ENCODE measurements at places on chromosomes 12 and 14.

GRCh38 chr12:31752450-31752849 is 23.6 kb upstream of the AMN1 start:
- no peak for DNase-seq

DNA sequence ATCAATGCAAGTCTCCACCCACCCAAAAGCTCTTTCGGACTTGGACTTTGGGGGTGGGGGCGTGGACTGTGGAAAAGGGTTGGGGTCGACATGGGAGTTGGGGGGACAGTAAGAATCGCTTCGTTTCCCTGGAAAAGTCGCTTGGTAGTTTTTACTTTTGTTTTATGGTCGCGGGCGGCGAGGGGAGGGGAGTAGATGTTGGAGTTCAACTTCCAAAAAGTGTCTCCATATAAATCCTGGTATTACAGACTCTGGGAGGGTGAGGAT is 568 bp upstream of the BCL11B start:
- no peak for DNase-seq

- DNase-seq, result peak; percentile 38
Measured at GRCh38 chr12:89525305-89525823, 483 bp downstream of the POC1B start.

GRCh38 chr14:100726550-100727085 is at the start of gene DLK1:
DLK1 (plus strand) TSS chr14:100726892; CDS start chr14:100727069, 177 bp downstream.
- DNase-seq, result no peak

GRCh38 chr14:66066981-66067776 is 419.0 kb upstream of the CCDC196 start:
- no peak for DNase-seq

- DNase-seq, result no peak
Measured at GRCh38 chr14:93986955-93987354, 10.1 kb upstream of the CCDC197 start.

- no peak for DNase-seq
Measured at GRCh38 chr12:125652681-125653080, 587.4 kb downstream of the AACS start.

GRCh38 chr14:106631879-106632278 is 1105.5 kb downstream of the TMEM121 start:
- no peak for DNase-seq

GRCh38 chr14:55086938-55087337 is 35.5 kb downstream of the MAPK1IP1L start:
- DNase-seq, result no peak

DNA sequence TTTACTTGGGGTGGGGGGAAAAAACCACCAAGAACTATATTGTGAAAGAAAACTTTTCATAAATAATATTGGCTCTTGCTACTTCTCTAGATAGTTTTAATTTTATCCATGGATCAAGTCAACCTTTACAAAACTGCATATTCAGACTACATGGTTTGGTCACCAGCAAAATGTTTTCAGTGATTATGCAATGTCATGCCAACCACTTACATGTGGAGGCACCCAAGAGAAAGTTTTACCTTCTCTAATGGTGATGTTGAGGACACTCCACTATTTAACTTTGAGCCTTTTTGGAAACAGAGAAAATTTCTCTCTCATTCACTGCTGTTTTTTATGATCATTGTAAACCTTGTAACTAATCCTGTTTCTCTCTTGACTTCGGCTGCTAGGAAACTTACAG is 21.6 kb downstream of the PLCZ1 start:
- DNase-seq, result no peak

- no peak for DNase-seq
Measured at GRCh38 chr12:32754111-32754510, 1.6 kb downstream of the YARS2 start.

- no peak for DNase-seq
Measured at GRCh38 chr12:114480337-114481199, 74.6 kb upstream of the TBX5 start.

GRCh38 chr12:121165316-121165715 is 32.6 kb downstream of the P2RX7 start:
- no peak for DNase-seq

DNA sequence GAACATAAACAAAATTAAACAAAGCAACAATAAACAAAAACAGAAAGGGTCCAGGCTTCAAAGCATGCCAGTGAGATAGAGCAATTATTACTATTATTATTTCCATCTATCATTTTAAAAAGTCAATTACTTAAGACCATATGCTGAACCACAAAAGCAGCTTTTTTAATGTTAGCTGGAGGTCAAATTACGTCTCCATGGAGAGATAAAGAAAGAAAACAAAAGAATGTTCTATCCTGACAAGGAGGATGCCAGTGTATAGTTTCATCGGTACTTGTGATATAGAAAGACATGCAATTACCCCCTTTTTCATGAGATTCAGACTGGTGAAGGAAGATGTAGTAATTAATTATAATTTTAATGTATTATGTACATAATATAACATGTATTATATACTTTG is 81.6 kb upstream of the DCN start:
- DNase-seq, result no peak

GRCh38 chr14:71539650-71540285 is 392.5 kb upstream of the RGS6 start:
- DNase-seq, result no peak

DNA sequence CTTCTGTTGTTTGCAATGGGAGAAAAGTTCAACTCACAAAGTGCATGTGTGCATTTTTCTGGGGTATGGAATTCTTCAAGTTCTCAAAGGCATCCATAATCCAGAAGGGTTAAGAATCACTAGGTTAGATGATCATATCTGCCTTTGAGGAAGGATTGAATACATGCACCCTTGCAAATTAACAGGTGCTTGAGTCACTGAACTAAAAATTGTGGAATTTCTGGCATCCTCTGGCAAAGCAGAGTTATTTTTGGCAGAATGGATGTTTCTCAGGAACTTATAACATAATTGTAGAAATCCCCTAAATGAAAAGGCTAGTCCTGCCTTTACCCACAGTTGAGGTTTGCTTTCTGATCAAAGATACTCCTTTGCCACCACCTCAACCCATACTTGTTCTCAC is 136.5 kb upstream of the DYRK2 start:
- no peak for DNase-seq

DNA sequence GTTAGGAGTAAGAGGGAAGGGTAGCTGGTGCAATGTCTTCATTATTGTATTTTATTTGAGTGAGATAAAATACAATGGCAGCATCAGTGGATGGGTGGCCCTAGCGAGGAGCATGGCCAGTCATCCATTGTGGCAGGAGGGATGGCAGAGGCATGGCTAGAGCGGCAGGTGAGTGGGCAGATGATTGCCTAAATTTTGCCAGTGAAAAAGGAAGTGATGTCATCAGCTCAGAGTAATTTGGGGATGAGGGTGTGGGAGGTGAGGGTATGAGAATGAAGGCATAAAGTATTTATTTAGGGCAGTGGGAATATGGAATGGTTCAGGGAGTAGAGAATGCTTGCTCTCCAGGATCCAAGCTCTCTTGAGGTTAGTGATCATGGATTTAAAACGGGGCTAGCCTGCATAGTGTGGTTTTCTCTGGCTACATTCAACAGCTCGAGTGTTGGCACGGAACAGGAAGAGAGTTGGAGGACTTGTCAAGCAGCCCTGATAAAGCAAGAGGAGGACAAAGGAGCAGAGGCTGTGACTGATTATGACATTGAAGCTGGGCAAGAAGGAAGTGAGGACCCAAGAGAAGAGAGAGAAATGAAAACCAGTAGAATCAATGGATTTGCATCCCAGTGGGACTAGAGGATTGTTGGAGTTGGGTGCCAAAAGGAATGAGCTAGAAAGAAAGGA is 18.7 kb upstream of the SERPINA6 start:
- DNase-seq, result no peak

DNA sequence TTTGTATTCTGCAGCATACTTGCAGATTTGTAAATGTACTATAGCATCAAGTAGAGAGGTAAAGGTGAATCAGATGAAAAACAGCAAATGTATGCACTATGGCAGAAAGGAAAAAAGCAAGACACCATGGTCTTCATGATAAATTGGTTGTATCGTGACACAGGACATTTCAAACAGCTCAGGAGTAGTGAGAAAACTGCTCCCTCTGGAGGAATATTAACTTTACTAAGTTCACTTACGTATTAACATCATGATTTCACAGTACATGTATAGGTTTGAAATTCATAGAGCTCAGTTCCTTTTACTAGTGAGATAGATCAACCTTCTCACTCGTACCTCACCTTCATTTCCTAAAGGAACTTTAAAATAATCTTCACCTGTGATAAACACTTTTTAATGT is 6.5 kb downstream of the MBIP start:
- no peak for DNase-seq

- DNase-seq, result peak; percentile 66
Measured at GRCh38 chr14:95523051-95523814, 6.8 kb upstream of the SYNE3 start.

DNA sequence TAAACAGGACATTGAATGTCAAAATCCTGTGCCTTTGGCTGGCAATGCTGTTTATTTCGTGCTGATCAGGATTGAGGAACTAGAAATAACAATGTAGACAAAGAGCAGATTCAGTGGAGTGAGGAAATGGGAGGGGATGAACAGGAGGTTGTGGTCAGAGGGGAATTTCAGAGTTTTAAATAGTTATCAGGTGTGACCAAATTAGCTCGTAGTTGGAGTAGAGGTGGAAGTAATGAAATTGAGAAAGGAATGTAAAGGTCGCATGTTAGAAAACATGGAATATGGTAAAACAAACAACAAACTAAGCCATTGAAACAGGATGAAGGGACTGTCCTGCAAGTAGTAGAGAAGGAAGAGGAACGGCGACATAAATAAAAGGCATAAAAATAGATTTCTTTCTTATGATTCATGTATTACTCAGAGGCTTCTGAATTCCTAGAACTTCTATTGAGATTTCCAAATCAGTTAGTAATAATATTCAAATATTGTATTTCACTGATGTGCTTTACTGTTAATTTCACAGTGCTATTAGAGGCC is 9.5 kb upstream of the SAV1 start:
- no peak for DNase-seq

DNA sequence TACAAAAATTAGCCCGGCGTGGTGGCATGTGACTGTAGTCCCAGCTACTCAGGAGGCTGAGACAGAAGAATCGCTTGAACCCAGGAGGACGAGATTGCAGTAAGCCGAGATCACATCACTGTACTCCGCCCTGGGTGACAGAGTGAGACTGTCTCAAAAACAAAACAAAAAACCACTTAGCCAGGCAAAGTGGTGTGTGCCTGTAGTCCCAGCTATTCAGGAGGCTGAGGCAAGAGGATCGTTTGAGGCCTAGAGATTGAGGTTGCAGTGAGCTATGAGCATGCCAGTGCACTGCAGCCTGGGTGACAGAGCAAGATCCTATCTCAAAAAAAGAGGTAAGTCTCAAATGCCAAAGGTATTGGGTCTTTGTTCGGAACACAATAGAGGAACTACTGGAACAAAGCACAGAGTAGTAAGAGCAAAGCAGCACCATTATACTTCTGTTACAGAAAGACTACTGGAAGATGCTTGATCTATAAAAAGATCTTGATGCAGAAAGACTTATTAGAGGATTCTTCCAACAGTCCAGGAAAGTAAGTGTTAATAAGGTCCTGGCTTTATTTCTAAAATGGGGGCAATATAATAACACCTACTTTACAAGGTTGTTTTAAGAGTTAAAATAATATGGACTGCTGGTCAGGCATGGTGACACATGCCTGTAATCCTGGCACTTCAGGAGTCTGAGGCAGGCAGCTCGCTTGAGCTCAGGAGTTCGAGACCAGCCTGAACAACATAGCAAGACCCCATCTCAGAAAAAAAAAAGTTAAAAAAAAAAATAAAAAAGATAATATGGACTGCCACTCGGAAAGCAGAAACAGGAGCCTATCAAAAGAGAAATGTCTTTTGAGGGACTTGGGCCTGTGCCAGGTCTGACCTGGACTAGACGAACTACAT is 29.9 kb downstream of the BTBD7 start:
- DNase-seq, result no peak

DNA sequence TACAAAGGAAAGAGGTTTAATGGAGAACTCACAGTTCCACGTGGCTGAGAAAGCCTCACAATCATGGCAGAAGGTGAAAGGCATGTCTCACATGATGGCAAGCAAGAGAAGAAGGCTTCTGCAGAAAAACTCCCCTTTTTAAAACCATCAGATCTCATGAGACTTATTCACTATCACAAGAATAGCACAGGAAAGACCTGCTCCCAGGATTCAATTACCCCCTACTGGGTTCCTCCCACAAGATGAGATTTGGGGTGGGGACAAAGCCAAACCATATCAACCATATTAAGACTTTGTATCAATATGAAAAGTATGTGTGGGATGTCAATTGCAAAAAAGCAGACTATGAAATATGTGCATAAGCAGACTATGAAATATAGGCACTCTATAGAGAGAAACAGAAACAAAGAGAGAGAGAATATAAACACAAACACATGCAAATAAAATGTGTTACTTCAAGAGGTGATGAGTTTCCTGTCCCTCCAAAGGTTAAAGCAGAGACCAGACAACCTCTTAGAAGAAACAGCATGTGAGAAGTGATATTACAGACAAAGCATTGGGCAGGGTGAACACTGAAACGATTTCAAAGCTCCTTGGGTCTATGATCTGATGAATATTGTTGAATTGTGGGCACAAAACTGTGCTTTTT is 151.2 kb upstream of the KRR1 start:
- no peak for DNase-seq

GRCh38 chr14:68786491-68787091 is 6.3 kb downstream of the ZFP36L1 start:
- DNase-seq, result no peak

DNA sequence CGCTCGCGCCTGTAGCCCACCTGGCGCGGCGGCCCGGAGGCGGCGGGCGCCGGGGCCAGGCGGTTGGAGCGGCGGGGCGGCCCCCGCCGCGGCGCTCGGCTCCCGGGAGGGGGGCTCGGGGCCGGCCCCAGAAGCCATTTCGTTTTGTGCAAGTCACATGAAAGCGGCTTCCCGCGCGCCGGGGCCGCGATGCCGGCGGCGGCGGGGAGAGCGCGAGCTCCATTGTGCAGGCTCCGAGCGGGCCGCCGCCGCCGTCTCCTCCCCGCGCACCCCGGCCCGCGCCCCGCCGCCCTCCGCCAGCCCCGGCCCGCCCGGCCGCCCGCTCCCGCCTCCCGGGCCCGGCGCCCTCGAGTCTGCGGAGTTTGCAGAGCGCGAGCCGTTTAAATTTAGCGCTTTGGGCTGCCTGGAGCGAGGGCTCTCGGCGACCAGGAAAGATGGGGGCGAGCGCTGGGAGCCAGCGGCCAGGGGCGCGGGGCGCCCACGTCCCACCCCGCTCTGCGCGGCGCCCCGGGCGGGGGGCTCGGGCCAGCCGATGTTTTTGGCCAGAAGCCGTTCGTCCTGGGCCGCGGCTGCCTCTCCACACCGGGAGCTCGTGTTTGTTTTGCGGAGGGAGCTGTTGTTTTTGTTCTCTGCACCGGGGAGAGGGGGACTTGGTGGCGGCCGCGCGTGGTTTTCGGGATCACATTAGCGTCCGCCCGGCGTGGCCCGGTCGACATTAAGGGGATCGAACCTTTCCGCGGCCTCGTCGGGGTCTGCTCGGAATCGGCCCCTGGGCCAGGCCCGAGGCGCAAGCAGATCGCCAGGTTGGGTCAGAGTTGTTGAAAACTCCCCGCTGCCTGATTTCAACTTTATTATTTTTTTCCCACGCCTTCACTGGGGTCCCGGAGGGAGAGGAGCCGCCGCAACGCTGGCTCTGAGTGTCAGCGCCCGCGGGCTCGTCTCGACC is 982 bp downstream of the BCL7A start:
- DNase-seq, result no peak

- DNase-seq, result no peak
Measured at GRCh38 chr12:53677800-53678148, 1.9 kb upstream of the ATP5MC2 start.
